PC-9 (cell line): ENCODE measurements at places on chromosomes 1 and 21.

GRCh38 chr21:44817914-44818639, at the start of gene SUMO3:
Gene SUMO3, minus strand, starts transcription at chr21:44818062. Its CDS starts 94 bp downstream, at chr21:44817968.
- DNase-seq = peak; percentile 81

DNA sequence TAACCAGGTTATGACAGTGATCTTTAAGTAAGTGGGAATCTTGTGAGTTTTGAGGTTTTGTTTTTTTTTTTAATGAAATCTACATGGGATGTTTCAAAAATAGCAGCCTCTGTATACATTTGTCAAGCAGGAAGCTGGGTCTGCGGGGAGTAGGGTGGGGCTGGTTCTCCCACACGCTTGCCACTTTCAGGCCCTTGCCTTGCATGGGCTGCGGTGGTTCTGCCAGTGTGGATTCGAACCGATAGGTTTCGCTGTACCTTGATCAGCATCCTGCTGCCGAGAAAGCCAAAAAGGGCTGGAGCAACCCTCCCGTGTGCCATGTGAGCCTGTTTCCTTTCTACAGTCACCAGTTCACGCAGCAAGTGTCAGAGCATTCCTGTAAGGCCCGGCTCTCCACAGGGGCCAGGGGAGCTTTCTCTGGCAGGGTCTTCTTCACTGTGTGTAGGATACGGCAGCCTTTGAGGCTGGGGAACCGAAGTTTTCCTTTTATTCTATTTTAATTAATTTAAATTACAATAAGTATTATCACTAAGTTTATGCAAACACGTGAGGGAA, 79.2 kb upstream of the SAMD11 start:
- DNase-seq = no peak

DNA sequence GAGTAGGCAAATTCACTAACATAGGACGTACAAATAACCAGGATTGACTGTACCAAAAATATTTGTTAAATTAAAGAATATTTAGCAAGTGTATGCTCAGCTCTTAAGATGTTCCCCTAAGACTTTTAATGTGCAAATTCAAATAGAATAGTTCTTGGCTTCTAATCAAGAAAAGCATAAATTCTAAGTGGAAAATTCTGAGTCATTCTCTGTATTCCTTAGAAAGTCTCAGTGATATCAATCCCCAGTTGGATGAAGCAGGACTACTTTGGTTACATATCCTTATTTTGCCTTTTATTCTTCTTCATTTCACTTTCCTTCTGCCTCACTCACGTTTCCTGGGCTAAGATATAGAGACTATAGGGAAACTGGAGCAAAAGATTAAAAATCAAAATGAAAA, 130.2 kb downstream of the IFI44 start:
- no peak for DNase-seq

- no peak for DNase-seq
These were observed 7.5 kb upstream of the CBR3 start for GRCh38 chr21:36127250-36127904.

DNA sequence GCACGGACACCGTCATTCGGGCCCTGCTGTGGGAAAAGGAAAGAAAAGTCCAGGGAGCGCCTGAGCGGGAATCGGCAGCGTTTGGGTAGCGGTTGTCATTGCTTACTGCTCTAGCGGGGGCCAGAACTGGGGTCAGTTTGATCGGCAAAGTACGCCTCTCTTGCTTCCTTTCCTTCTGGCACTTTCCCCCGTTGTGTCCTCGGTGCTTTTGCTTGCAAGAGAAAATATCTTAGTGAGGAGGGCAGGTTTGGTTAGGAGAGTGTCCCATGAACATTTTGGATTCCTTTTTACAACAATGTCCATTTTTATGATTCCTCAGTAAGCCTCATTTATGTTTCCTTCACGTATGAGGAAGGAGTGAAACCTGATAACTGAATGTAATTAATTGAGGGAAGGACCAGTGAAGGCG, 670 bp downstream of the ST3GAL3 start:
- DNase-seq = no peak

DNA sequence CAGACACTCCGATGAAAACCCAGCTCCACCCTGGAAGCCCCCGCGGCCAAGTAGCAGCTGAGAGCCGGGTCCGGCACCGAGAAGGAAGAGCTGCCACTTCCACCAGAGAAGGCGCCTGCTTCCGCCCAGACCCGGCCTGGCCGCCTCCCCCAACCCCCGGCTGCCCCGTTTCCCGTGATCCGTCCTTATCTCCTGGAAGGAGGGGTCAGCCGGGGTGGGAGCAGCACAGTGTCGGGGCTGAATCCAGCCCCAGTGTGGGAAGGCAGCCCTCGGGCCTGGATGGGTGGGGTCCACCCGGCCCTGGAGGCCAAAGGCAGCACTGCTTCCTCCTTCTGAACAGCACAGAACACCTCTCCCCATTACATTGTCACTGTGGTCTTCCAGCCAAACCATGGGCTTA, 69.4 kb downstream of the MEGF6 start:
- peak; percentile 75 for DNase-seq

DNA sequence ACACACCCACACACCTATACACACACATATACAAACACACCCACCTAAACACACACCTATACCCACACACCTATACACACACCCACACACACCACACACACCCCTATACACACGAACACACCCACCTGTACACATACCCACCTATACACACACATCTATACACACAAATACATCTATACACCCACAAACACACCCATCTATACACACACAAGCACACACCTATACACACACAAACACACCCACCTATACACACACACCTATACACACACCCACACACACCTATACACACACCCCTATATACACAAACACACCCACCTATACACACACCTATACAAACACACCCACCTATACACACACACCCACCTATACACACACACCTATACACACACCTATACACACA, 116.4 kb upstream of the VAMP3 start:
- DNase-seq = no peak

DNA sequence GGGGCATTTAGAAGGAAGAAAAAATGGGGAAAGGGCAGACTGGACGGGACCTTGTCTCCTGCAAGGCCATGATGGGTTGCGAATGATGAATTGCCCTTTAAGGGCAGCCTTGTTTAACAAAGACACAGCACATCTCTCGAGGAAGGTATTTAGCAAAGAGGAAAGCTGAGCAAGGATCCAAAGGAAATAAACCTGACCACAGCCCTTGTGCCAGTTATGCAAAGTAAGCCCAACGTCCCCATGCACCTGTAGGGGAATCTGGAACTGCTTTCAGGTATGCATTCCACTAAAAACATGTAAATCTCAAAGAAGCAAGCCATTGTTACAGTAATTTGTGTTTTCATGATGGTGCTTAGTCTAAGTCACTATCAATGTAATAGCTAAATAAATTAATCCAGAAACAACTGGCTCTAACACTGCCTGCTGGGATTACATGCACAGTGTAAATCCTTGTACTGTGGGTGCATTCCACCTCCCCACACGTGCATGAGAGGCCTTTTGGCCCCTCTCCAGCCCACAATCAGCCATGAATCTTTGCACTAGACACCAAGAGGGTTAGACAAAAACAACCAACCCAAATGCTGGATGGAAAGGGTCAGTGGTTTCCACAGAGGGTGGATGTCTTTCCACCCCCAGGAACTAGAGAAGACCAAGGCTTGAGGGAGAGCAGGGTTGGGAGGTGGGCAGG, 228.8 kb upstream of the KAZN start:
- DNase-seq = no peak

- DNase-seq = no peak
These were observed 481 bp downstream of the TAL1 start for GRCh38 chr1:47231301-47232186.

- DNase-seq = peak; percentile 99
These were observed 12.5 kb upstream of the ATF3 start for GRCh38 chr1:212595787-212596714.

GRCh38 chr1:111516005-111516535, 12.6 kb upstream of the ADORA3 start:
- no peak for DNase-seq

GRCh38 chr1:236401698-236402097, 7.6 kb downstream of the EDARADD start:
- DNase-seq = no peak

DNA sequence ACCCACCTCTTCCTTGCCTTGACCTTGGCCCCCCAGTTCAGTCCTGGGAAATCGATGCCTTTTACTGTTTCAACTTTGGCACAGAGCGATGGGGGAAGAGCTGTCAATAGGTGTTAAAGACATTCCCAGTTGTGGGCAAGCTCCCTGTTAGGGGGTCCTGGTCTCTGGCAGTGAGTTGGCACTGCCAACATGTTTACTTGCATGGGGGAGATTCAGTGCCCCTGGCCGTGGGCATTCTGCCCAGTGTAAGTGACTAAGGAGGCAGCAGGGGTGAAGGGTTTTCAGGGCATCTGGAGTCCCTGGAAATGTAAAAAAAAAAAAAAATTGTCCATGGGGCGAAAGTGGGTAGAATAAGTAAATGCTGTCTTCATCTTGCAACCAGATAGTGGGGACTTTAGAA, 407.0 kb downstream of the PTPRU start:
- DNase-seq = no peak

- no peak for DNase-seq
These were observed 34.2 kb downstream of the ZNF496 start for GRCh38 chr1:247297263-247298123.

DNA sequence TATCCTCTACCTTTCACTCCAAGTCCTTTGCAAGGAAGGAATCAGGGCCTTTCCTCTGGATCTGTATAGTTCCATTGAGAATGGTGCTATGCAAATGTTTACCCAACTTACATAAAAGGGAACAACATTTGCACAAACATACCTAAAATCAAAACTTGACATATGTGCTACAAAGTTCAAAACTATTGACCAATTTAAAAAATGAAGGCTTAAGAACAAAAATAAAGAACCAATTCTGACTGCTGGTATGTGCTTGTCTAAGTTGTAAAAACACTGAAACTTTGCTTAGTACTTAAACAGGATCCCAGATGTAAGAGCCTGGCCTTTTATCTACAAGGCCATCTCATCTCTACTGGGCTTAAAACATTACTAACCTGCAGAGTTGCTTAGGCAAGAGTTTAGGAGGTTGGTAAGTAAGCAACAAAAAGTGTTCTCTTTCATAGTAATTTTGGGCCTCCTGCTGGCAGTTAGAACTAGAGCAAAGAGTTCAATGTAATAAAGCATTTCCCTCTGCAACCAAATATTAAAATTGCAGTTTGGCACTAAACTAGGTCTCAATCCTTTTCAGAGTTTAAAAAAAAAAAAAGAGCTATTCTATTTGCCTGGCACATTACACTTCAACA, 2.0 kb downstream of the SCMH1 start:
- DNase-seq = peak; percentile 9

DNA sequence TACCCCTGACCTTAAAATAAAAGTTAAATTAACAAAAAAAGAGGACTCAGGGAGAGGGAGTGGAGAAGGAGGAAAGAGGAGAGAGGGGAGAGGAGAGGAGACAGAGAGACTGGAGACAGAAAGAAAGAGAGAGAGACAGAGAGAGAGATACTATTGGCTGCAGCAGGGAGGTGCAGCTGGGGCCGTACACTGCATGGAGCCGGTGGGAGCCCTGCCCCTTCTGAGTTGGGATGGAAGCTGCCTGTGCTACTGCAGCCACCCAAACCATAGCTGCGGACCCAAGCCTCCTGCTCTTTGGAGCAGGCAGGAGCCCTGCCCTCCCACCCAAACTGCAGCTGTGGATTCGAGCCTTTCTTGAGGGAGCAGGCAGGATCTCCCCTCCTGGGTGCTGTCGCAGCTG, 32.7 kb upstream of the HP1BP3 start:
- no peak for DNase-seq

DNA sequence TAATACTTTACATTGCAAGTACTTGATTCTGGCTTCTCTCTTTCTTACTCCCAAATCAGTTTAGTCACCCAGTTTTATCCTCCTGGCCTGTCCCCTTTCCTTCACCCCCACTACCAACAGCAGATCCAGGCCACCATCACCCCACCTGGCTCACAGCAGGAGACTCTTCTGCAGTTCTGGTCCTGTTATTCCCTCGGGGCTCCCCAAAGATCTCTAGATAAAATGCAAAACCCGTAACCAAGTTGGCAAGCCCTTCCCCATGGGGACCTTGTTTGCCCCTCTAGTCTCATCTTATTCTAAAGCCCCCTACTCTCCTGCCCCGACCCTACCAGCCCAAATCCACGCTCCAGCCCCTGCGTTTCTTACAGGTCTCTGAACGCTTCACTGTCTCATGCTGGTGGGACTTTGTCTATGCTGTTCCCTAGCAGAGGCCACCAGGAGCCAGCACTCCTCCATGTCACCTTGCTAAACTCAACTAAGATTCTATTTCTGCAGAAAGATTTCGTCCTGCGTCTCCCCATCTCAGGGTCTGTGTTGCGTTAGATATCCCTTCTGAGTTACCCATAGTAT, 4.0 kb downstream of the ABCG1 start:
- no peak for DNase-seq

DNA sequence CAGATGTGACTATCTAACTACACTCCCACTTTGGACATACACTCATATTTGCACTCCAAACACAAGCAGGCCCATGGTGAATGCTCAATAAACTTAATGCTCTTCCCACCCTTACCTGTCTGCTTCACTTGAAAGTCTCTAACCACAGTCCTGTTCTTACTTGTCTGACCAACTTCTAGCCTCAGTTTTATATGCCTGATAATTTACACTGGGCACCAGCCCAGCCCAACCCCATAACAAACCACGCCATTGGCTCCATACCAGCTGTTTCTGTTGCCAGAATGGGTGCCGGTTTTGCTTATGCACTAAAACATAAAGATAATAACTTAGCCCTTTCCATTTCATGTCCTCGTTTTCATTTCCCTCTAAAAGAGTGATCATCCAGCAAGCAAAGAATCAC, 395.4 kb downstream of the NTNG1 start:
- no peak for DNase-seq

DNA sequence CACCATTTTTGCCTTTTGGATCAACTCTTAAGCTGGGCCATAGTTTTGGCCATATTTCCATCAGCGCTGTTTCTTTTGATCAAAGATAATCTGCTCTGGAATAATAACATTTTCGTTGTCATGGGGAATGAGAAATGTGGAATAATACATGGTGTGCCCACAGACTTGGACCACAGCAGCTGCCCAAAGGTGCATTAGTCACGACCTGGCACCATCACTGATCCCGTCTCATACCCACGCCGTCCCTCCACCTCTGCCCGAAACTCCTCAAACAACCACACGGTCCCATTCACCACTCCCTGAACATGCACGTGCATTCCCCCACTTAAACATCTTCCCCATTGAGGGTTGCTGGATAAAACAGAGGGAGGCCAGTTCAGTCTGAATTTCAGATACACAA, 76.9 kb downstream of the SLC66A1 start:
- DNase-seq = no peak

GRCh38 chr1:172378109-172378760, 42.2 kb upstream of the C1orf105 start:
- no peak for DNase-seq

GRCh38 chr1:99811075-99811474, 39.1 kb upstream of the AGL start:
- DNase-seq = no peak
